Activated CD4-positive, alpha-beta T cell treated with anti-CD3 and anti-CD28 coated beads for 24 hours (primary cell): ENCODE measurements at places on chromosomes 7 and 10.

DNA sequence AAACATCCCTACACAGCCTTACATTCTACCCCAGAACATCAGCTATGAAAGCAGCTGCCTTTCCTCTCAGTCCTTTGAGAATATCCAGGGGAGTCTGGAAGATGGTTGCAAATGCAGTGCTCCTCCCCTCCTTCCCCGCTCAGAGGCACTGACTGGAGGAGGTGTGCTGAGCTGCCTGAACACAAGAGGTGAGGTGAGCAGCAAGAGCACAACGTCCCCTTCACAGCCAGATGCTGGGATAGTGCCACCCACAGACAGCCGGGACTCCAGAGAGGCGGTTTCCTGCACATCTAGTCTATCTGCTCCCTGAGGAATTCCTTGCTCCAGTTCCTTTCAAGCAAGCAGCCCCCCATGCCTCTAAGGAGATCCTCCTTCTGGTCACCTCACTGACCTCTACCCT, 74.2 kb downstream of the EZH2 start:
- DNase-seq: no peak

GRCh38 chr7:8389593-8390261, 43.7 kb upstream of the NXPH1 start:
- DNase-seq: no peak

GRCh38 chr10:93357680-93358079, 124.5 kb downstream of the MYOF start:
- DNase-seq: no peak

- no peak for DNase-seq
Observed at GRCh38 chr10:49435225-49435624, 39.3 kb upstream of the DRGX start.

- DNase-seq: no peak
Observed at GRCh38 chr10:23432639-23433038, 6.2 kb upstream of the OTUD1 start.

DNA sequence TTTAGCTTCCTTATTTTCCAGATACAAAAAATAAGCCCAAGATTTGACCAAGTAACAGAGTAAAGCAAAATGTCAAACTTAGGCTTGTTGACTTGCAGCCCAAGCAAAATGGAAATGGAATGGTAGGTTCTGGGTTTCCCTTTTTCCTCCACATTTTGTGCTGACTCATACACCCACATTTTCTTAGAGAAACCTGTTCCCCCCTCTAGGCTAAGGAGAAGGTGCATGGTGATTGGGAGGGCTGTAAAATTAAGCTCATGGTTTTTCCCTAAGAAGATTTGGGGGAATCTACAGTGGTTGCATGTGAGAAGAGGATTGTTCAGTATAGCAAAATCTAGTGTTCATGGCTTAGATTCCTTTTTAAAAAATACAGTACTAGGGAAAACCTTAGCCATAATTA, 127.4 kb downstream of the ARL4A start:
- no peak for DNase-seq

- no peak for DNase-seq
Observed at GRCh38 chr7:28711114-28711513, 247.0 kb downstream of the TRIL start.

DNA sequence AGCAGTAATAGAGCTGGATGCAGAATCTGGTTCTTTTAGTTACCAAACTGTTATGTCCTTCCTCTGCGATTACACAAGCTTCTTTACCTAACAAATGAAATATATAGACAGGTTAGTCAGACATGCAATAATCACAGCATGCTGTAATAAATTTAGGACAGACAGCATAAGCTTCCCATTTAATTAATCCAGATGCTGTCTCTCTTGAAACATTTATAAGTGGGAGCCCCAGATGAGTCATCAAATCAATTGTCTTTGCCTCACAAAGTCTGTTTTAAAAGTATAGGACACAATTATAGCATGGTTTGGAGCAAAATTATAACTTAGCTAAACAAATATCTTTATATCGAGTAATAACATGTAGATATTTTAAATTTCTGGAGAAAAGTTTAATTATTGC, 1.6 kb downstream of the CDNF start:
- DNase-seq: no peak

DNA sequence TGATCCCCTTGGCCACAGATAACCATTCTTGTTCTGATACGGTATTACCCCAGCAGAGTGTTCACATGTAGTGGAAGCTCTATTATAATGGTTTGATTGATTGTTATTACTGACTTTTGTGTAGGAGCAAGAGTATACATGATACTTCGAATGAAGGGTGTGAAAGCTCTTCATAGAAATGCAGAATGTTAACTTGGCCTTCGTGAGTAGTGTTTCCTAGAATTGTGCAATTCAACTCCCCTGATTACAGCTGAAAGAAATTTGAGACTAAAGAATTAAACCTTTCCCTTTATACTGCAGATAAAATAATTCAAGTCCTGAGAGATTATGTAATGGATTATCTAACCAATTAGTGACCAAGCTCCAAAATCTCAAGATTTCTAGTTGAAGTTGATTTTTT, 38.2 kb downstream of the MKLN1 start:
- no peak for DNase-seq

- DNase-seq: no peak
Observed at GRCh38 chr10:102422545-102423129, 2.0 kb downstream of the FBXL15 start.

DNA sequence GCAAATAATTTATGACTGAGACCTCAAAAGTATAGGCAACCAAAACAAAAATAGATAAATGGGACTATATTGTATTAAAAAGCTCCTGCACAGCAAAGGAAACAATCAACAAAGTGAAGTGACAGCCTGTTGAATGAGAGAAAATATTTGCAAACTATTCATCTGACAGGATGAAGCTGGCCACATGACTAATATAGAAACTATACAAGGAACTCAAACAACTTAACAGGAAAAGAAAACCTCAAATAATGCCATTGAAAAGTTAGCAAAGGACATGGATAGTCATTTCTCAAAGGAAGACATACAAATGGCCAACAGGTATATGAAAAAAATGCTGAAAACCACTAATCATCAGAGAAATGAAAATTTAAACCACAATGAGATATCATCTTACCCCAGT, 245.1 kb downstream of the STK31 start:
- no peak for DNase-seq

GRCh38 chr10:79158402-79159097, 89.8 kb downstream of the ZMIZ1 start:
- DNase-seq: no peak

GRCh38 chr7:125641884-125642283, 712.3 kb upstream of the POT1 start:
- DNase-seq: no peak

DNA sequence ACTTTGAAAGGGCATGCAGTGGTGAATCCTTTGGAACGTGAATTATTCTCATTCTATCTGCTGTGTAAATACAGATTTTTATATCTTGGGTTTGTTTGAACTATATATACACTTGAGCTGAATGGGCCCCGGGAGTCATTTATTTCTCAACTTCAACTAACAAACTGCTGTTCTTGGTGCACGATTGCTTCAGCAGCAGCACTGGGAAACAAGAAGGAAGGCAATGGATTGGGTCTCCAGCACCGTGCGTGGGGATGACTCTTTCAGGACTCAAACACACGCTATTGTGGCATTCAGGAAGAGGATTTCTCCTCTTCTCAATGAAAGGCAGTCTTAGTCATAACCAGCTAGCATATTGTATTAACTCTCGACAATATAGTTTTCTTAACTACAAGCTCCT, 226.0 kb upstream of the NFE2L3 start:
- DNase-seq: no peak
